Right lobe of liver (tissue), 6 donors: ENCODE measurements at places on chromosomes 5 and 9. TPM values are rescaled to one million over a fixed set of nuclear protein-coding genes. Genes with fewer than 3 reads are reported as not detected.

PARP8 gene
- total RNA-seq: 7.1 TPM

SOHLH1 gene
- total RNA-seq: not detected

NPR2 gene
- total RNA-seq: 11.2 TPM

MAST4 gene
- 9.4 TPM for total RNA-seq

TENT4A gene
- 14.1 TPM for total RNA-seq

LCP2 gene
- 7.8 TPM for total RNA-seq

OR1J2 gene
- not detected for total RNA-seq

SLC45A2 gene
- 0.58 TPM for total RNA-seq

LCN6 gene
- total RNA-seq: not detected

DNAH5 gene
- total RNA-seq: 3.7 TPM

ROR2 gene
- total RNA-seq: 0.12 TPM

CNTFR gene
- 6.0 TPM for total RNA-seq

CNTRL gene
- 4.1 TPM for total RNA-seq

SPATA31E1 gene
- total RNA-seq: not detected

FAM200C gene
- total RNA-seq: 0.86 TPM

HTR4 gene
- total RNA-seq: 0.13 TPM

TEX48 gene
- not detected for total RNA-seq

NACC2 gene
- 15.1 TPM for total RNA-seq

XRCC4 gene
- total RNA-seq: 4.8 TPM

PHYHD1 gene
- total RNA-seq: 58.2 TPM

EPB41L4B gene
- total RNA-seq: 54.6 TPM

PCDHGB7 gene
- 1.2 TPM for total RNA-seq

ANKRD31 gene
- not detected for total RNA-seq

HRH2 gene
- total RNA-seq: 0.84 TPM

ELOVL7 gene
- total RNA-seq: 0.68 TPM

HSD17B3 gene
- not detected for total RNA-seq

LHX2 gene
- total RNA-seq: 2.9 TPM

GPR150 gene
- not detected for total RNA-seq

ARID3C gene
- total RNA-seq: 1.7 TPM

MARCHF11 gene
- not detected for total RNA-seq

PAPPA gene
- 0.46 TPM for total RNA-seq

CENPK gene
- total RNA-seq: 2.9 TPM

DOCK8 gene
- total RNA-seq: 20.5 TPM

PCDH1 gene
- total RNA-seq: 44.1 TPM

KLHL3 gene
- total RNA-seq: 8.5 TPM

ENHO gene
- total RNA-seq: 2.4 TPM

MARVELD2 gene
- 24.4 TPM for total RNA-seq

KIF12 gene
- 12.9 TPM for total RNA-seq

TMEM171 gene
- 0.83 TPM for total RNA-seq

NSUN2 gene
- total RNA-seq: 28.3 TPM

CAMSAP1 gene
- total RNA-seq: 5.2 TPM

CBY3 gene
- total RNA-seq: not detected

SIT1 gene
- 0.18 TPM for total RNA-seq

SEMA6A gene
- 8.3 TPM for total RNA-seq

MARCHF6 gene
- 92.1 TPM for total RNA-seq

DAPK1 gene
- total RNA-seq: 51.6 TPM

PTGES gene
- not detected for total RNA-seq
